ENCODE measurements at places on chromosomes 1 and 21.

DNA sequence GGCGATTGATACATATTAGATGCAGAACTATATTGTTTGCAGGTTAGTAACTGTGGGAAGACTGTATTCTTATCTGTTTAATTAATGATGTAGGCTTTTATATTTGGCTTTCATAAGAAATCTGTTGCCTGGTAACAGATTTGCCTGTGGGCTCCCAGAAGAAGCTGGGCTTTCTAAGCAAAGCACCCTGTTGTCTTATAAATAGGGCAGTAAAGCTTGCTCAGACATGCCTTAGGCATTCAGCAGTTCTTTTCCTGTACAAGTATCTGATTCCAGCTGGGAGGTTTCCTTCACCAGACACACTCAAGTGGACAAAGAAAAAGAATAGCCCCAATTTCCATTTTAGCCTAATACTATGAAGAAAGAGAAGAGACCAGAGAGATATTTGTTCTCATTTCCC is 524.0 kb downstream of the LRRIQ3 start:
- DNase-seq = no peak

GRCh38 chr1:115325874-115326273 is 12.2 kb downstream of the NGF start:
- DNase-seq = peak; percentile 70

DNA sequence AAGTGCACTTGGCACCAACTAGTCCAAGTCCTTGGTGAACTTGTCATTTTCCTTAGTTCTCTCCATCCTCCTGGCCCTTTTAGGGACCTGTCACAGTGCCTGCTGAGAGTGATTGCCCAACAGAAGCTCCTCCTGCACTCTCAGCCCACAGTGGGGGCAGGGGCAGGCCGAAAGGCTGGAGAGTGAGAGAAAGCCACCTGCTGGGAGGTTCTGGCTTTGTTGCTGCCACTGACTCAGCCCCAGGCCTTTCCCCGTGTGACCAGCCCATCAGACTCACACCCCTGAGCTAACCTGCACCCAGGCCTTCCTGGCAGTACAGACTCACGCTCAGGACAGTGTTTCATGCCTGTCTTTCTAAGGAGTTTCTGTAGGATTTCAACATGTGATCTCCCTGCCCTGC is 17.1 kb upstream of the PROK1 start:
- peak; percentile 6 for DNase-seq

- DNase-seq = no peak
Observed at GRCh38 chr1:166282391-166283137, 115.8 kb upstream of the FAM78B start.

- DNase-seq = peak; percentile 4
Observed at GRCh38 chr1:103122983-103123720, 14.8 kb upstream of the COL11A1 start.

- DNase-seq = peak; percentile 33
Observed at GRCh38 chr21:27498025-27498424, 531.1 kb upstream of the ADAMTS5 start.

DNA sequence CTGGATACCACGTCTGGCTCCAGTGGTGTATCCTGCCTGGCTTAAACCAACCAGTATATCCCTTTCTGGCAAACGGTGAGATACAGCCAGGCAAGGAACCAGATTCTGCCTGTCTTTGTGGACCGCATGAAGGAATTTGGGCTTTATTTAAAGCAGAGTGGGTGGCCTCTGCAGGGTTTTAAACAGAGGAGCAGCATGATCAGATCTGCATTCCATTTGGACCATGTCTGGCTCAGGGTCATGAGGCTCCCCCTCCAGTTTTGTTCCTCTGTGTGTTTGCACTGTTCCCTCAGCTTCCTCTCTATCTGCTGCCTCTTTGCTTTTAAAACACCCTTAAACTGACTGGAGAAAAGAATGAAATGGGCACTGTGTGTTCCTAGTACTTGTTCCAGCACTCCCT is 195.0 kb downstream of the GIPC2 start:
- DNase-seq = peak; percentile 65

DNA sequence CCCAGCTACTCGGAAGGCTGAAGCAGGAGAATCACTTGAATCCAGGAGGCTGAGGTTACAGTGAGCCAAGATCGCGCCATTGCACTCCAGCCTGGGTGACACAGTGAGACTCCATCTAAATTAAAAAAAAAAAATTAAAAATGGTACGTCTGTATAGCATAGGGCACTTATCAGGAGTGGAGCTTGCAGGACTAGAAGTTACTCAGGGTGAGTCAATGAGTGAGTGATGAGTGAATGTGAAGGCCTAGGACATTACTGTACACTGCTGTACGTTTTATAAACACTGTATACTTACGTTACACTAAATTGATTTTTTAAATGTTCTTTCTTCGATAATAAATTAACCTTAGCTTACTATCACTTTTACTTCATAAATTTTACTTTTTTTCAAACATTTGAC is 183.6 kb downstream of the NR5A2 start:
- DNase-seq = peak; percentile 88

DNA sequence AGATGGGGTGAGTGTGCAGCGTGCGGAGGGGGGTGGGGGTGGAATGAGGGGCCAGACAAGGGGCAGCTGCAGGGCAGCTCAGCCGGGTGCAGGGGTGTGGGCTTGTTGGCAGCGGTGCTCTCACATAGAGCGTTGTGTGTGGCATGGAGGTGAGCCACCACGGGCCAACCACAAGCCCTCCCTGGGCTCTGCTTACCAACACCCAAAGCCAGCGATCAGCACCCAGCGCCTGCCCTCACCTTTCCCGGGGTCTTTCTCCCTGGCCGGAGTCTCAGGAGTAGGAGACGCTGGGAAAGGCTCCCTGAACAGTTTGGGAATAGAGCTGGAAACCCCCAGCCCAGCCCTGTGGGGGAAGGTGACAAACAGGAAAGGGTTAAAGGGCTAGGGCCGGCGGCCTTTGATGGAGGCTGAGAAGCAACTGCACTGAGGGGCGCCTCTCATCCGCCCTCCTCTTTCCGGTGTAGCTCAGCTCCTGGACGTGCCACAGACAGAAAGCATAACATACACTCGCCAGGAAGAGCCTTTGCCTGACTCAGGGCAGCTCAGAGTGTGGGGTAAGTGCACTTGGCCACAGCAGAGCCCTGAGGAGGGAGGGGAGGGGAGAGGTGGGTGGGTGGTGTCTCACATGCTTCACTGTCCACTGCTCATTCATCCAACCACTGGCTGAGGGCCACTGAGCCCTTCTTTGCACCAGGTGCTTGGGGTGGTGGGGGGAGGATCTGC is 577 bp downstream of the IKBKE start:
- peak; percentile 79 for DNase-seq

DNA sequence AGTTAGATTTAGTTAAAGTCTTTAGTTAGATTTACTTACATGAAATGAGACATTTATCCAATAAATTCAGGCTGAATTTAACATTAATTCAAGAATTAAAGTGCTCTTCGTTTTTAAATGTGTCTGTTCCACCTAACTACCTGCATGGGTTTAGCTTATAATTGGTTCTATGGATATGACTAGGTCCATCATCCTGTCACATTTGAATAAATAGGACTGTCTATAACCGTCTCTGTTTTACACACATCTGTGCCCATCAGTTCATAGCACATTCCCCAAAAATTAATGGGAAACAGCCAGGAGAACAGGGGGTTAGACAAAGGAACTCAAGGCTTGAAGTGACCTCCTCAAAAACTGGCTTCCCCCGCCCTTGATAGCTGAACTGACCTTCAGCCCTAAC is 219.6 kb downstream of the MRPL39 start:
- no peak for DNase-seq

GRCh38 chr1:112625696-112626095 is 6.1 kb downstream of the CAPZA1 start:
- DNase-seq = no peak

DNA sequence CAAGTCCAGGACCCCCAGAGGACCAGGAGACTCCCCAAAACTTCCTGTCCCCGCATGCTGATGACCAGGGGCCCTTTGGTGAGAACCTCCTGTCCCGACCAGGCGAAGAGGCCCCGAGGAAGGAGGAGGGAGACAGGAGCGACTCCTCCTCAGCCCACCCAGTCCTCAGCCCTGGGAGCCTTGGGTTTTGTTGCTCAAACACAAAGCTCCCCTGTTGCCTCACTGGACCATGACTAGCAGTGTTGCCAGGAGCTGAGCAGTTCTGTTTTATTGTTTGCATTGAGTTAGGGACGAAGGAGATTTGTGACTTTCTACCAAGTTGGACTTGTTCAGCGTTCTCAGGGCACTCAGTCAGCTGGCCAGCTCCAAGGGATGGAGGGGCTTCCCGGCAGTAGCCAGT is 10.0 kb downstream of the UMODL1 start:
- peak; percentile 30 for DNase-seq

DNA sequence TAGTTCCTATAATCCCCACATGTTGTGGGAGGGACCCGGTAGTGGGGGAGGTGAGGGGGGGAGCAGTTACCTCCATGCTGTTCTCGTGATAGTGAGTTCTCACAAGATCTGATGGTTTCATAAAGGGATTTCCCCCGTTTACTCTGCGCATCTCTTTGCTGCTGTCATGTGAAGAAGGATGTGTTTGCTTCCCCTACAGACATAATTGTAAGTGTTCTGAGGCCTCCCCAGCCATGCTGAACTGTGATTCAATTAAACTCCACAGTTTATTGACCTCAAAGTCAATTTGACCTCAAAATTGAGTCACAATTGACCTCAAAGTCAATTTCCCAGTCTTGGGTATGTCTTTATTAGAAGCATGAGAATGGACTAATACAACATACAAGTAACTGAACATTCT is 19.7 kb downstream of the DPH5 start:
- DNase-seq = no peak

GRCh38 chr1:13808729-13809131 is 108.7 kb downstream of the PRDM2 start:
- DNase-seq = peak; percentile 49

DNA sequence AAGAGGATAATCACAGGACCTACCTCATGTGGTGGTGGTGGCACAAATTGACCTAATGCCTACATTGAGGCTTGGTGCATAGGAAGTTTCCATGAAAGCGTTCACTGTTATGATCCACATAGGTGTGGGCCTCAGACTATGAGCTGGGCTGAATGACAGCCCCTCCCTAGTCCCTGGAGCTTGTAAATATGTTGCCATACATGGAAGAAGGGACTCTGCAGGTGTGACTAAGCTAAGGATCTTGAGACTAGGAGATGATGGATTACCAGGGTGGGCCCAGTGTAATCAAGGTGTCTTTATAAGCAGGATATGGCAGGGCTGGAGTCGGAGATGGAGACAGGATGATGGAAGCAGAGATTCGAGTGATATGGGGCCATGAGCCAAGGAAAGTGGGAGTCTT is 31.0 kb upstream of the KCNE1 start:
- no peak for DNase-seq

GRCh38 chr1:39631361-39632322 is 7.8 kb downstream of the HEYL start:
- DNase-seq = no peak

Measured in fibroblast of skin of right biceps (primary cell).